Right cardiac atrium (tissue), 5 donors: ENCODE measurements at places on chromosomes 11 and 22.

DNA sequence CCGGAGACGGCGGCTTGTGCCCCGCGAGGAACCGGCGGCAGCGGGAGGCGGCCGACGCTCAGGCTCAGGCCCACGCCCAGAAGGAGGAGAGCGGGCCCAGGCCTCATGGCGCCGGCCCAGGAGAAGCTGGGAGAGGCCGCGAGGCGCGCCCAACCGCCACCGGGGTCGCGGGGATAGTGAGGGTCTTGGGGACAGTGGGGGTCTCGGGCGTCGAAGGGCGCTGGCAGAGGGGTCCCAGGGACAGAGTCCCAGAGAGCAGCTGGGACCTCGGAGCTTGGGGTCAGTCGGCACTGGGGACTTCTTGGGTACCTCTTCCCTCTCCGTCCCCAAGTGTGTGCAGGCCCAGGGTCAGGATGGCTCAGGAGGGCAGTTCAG lies at the start of gene PKDREJ:
Gene PKDREJ (minus strand): TSS at position 128 of the 375 bp plus-strand sequence. CDS start 21 bp downstream, at position 107.
- DNase-seq = no peak

GRCh38 chr11:65911682-65912568 lies 6.9 kb downstream of the C11orf68 start:
- peak; percentile 68 for DNase-seq

DNA sequence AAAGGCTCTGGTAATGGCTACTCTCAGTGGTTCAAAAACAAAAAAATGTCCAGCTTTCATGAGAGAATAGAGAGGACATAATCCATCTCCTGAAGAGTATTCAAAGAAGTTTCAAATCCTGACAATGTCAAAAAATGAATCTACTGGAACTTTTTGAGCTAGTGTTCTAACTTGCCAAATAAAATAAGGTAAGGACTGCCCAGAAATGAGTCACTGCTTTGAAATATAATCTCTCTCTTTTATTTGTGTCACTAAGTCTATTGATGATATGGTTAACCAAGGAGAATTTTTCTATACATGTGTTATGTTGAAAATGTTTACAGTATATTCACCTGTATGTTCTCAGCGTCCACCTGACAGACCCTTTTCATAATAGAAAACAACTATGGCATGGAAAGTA lies 3.4 kb downstream of the GUCY1A2 start:
- DNase-seq = no peak

GRCh38 chr11:69044111-69045013 lies 4.4 kb upstream of the TPCN2 start:
- peak; percentile 86 for DNase-seq

GRCh38 chr22:33073989-33074418 lies 15.8 kb upstream of the SYN3 start:
- DNase-seq = no peak

- peak; percentile 36 for DNase-seq
Observed at GRCh38 chr11:117837070-117837776, 12.7 kb upstream of the FXYD2 start.

GRCh38 chr11:116687458-116688201 lies 85.2 kb downstream of the BUD13 start:
- DNase-seq = no peak

- DNase-seq = no peak
Observed at GRCh38 chr11:96969251-96969650, 579.4 kb downstream of the JRKL start.

GRCh38 chr22:30332994-30333706 lies 6.4 kb upstream of the TBC1D10A start:
- DNase-seq = no peak

DNA sequence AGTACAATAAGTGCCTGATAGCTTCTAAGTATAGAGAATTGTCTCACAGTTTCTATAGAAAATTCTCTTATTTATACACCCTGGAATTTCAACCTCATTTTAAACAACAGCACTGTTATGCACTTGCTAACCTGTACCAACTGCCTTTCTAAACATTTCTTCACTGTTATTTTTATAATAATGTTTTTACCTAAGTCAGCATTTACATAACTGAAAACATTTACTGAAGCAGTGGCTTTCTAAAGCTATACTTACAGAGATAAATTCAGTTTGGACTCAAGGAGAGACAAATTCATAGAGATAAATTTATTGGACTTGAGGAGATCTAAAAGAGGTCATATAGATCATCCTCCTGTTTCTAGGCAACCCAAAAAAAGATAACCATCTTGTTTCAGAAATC lies 686.6 kb upstream of the FAT3 start:
- no peak for DNase-seq

DNA sequence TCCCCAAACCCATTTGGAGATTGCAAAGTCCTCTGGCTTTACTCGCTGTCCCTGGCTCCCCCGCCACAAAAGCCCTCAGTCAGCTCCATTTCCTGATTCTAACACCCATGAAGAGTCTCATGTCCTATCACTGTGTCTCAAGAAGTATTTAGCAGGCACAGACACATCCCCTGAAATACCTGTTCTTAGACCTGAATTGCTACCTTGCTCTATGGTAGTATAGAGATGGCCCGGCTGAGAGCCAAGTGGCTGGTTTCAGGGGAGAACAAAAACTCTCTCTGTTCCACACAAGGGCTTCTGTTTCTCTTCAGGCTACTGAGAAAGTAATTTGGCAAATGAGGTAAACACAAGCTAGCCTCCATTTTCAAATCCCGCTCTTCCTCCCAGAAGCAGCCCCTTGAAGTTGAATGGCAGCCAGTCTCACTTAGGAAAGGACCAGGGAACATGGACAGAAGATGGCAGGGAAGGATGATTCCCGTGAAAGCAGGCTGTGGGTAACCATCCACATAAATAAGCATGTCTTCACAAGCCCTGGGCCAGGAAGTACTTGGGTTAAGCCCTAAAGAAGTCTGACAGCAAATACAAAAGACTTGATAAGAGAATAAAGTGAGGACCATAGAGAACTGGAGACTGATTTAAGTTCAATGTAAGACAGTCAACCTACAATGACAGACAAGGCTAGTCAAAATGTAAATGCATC lies 137.8 kb downstream of the C11orf58 start:
- DNase-seq = no peak

GRCh38 chr11:112564228-112564955 lies 303.7 kb upstream of the PLET1 start:
- DNase-seq = no peak

DNA sequence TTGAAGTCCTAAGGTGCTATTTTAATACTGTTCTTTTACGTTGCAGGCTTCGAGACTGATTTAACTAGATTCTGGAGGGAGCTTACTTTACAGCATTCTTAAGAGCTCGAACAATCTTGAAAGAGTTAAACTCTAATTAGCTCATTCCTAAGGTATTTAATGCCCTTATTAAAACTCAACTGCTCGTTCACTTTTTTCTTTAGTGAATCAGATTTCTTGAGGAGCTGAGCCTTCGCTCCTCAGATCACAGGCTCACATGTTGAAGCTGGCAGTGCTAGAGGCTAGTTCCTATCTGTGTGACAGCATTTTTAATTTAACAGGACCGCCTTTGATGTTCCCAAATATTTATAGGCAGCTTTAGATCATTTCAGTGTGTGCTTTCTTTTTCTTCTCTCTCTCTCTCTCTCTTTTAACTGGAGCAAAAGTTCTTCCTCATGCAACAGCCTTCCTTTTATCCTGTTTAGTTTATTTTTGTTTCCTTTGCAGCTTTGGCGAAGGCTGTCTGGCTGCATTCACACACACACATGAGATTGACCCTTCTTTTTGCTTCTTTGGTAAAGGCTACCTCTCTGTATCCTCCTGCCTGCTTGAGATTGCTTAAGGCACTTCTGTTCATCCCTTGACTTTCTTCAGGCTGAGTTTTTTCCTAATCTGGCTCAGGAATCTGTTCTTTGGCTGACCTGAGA lies 21.0 kb downstream of the ZNRF3 start:
- no peak for DNase-seq

GRCh38 chr22:35589071-35589755 lies 27.9 kb downstream of the MB start:
- peak; percentile 57 for DNase-seq
